ENCODE measurements at places on chromosomes 12 and 14.

GRCh38 chr12:114384739-114385138 lies 21.2 kb downstream of the TBX5 start:
- DNase-seq: no peak

GRCh38 chr14:74619672-74620131 lies 7.7 kb upstream of the LTBP2 start:
- DNase-seq: no peak

- DNase-seq: no peak
Observed at GRCh38 chr14:85915711-85916110, 385.8 kb downstream of the FLRT2 start.

DNA sequence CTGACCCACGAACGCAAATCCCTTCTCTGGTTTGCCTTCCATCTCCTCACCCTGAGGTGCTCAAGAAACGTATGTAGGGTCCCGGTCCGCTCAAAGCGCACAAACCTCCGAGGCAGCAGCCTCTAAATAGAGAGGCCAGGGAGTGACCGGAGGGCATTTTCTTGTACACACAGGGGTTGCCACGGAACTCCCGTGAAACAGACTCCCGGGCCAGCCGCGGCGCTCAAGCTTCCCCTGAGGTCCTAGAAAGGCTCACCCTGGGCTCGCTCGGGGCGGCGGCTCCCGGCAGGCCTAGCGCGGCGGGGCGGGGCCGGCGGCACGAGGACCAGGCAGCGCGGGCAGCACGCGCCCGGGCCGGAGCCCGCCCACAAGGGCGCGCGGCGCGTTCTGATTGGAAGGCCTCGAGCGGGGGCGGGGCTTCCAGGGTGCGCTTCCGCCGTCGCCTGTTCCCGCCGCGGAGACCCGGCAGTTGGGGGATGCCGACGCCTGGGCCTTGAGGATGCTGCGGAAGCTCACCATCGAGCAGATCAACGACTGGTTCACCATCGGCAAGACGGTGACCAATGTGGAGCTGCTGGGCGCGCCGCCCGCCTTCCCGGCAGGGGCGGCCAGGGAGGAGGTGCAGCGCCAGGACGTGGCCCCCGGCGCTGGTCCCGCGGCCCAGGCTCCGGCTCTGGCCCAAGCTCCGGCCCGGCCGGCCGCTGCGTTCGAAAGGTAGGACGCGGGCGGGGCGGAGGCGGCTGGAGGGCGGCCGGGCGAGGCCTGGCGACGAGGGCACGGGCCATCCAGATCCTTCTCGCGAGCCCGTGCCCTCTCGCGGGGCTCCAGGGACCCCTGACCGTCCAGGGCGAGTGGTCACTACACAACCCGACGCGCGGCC lies at the start of gene TDRD9:
TSS of gene TDRD9 (plus strand) at position 446 of the 880 bp plus-strand sequence. CDS start at position 500, 54 bp downstream.
- no peak for DNase-seq

DNA sequence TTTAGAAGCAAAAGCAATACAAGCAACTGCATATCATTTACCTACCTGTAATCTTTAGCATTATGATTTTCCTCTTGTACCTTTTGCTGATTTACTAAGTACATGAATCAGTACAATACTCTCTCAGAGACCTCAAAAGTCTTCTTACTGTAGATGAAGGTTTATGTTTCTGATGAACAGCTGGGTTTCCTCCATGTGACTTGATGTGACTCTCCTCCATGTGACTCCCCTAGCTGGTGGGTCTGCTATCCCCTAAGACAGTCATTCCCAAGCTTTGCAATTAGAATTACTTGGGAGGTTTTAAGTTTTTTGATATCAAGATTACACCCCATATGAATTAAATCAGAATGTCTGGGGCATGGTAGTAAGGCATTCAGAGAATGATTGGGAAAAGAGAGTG lies 32.0 kb upstream of the ABCC9 start:
- DNase-seq: no peak

- no peak for DNase-seq
Observed at GRCh38 chr14:34498684-34499412, 36.8 kb upstream of the SPTSSA start.

DNA sequence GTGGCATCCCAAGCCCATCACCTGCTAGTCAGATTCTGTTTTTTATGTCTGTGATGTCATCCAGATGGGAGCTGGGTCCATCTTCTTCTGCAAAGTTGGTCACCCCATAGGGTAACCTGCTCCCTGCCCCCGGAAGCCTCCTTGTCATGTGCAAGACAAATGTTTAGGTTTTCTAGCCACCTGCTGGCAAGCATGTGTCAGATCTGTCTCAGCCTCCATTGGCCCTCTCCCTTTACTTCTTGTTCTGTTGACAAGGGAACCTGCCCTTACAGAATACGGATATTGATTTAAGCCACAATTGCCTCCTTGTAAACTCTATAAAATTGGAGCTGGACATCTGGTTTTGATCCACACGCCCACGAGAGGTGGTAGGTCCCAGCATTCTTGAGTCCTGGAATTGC lies 7.5 kb downstream of the NTF3 start:
- no peak for DNase-seq

- no peak for DNase-seq
Observed at GRCh38 chr12:38137716-38138115, 178.9 kb upstream of the ALG10B start.

DNA sequence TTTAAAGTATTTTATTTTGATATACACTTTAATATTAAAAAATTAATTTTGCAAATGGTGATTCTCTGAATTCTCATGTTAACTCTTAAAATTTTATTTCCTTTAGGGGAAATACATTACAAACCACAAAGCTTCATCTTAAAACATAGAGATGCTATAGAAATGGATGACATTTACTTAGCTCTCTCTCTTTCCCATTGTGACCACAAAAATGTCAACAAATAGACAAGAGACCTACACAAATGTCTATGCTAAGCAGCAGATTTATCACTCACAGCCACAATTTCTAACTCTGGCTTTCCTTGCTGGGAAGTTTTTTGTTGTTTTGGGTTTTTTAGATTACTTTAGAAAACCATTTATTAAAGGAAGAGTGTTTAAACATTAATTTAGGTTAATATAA lies 19.9 kb upstream of the PHC1 start:
- DNase-seq: no peak

DNA sequence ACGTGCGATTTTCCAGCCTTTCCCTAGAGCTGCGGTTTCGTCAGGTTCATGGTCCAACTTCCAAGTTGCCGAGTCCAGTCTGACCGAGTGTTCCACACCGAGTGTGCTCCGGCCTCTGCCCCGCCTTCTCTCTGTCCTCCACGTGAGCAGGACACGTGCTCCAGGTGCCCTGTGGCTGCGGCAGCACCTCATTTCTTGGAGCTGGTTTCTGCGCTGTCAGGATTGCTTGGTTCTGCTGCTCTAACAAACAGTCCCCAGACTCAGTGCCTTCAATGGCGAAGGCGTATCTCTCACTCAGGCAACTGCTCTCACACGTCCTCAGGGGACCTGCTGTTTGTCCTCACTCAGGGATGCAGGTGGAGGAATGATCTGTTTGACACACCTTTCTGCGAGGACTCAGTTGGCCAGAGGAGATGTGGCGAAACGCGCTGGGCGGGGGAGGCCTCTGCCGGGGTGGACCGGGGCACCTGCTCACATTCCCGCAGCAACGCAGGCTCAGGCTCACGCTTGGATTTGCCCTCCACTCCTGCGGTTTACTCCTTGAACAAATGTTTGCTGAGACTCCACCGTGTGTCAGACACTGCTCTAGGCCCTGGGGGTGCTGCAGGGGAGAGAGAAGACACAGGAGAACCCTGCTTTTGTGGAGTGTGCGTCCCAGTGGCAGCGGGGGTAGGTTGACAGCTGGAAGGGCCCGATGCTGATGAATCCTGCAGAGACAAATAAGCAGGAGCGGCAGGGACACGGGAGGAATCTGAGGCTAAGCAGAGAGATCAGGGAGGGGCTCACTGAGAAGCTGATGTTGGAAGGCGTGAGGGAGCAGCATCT lies 63.4 kb upstream of the FBRSL1 start:
- DNase-seq: no peak

DNA sequence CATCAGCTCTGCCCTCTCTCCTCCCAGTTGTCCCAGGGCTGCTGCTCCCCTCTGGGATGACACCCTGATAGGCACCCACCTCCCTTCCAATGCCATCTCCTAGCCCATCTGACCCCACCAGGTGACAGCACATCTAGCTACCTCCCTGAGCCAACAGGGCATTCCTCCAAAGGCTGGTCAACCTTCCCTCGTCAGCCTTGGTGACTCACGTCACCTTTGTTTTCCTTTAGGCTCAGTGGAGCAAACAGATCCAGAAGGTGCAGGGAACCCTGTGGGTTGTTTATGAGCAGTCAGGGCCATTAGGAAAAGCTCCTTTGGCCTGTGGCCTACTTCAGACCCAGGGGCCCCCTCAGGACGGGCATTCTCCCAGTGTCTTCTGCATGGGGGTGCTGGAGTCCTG lies 32.4 kb downstream of the PIGH start:
- no peak for DNase-seq

- DNase-seq: no peak
Observed at GRCh38 chr12:65392491-65392890, 114.0 kb downstream of the MSRB3 start.

- no peak for DNase-seq
Observed at GRCh38 chr12:67268335-67268895, 743 bp upstream of the CAND1 start.

- no peak for DNase-seq
Observed at GRCh38 chr12:25320123-25321006, 69.6 kb upstream of the KRAS start.

GRCh38 chr14:102206918-102207317 lies 67.2 kb downstream of the WDR20 start:
- no peak for DNase-seq

GRCh38 chr14:53696217-53696965 lies 260.2 kb downstream of the BMP4 start:
- no peak for DNase-seq

GRCh38 chr12:50927766-50928224 lies 24.5 kb upstream of the HIGD1C start:
- no peak for DNase-seq

GRCh38 chr12:108297895-108298760 lies 41.0 kb downstream of the CMKLR1 start:
- no peak for DNase-seq

- DNase-seq: no peak
Observed at GRCh38 chr12:32265951-32266350, 133.4 kb upstream of the FGD4 start.

- DNase-seq: no peak
Observed at GRCh38 chr12:124406043-124406442, 111.2 kb downstream of the RFLNA start.

- DNase-seq: no peak
Observed at GRCh38 chr14:54207075-54207474, 189.7 kb upstream of the CDKN3 start.

DNA sequence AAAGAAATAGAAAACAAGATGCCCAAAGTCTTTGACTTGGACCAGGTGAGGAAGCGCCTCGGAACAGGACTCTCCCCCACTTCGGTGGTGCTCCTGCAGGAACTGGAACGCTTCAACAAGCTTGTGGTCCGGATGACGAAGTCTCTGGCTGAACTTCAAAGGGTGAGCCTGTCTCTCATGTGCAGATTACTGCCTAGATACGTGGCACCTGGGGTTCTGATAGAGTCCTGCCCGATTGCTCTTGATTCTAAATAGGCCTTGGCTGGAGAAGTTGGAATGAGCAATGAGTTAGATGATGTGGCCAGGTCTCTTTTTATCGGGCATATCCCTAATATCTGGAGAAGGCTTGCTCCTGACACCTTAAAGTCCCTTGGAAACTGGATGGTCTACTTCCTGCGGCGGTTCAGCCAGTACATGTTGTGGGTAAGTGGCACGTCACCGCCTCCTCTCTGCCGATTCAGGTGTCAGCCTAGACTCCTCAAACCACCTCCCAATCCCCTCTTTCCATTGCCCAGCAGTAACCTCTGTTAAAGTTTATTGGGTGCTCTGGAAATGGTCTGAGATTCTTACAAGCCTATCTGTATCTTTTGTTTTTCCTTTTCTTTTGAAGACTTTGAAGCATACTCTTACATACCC lies 40.8 kb downstream of the CCDC92 start:
- no peak for DNase-seq

DNA sequence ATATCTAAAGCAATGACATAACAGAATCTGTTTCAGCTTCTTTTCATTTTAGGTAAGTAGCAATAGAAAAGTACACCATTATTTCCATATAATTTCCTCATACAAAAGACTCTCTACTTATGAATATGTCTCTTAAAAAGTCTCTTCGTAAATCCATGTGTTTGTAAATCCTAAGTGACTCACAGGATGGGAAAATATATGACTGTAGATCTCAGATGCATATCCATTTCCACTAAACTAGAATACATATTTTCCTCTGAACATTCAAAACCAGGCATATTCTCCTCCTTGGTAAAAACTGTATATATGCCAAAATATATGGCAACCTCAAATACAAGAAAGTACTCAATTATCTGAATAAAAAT lies 93.6 kb downstream of the TXNDC16 start:
- DNase-seq: no peak

DNA sequence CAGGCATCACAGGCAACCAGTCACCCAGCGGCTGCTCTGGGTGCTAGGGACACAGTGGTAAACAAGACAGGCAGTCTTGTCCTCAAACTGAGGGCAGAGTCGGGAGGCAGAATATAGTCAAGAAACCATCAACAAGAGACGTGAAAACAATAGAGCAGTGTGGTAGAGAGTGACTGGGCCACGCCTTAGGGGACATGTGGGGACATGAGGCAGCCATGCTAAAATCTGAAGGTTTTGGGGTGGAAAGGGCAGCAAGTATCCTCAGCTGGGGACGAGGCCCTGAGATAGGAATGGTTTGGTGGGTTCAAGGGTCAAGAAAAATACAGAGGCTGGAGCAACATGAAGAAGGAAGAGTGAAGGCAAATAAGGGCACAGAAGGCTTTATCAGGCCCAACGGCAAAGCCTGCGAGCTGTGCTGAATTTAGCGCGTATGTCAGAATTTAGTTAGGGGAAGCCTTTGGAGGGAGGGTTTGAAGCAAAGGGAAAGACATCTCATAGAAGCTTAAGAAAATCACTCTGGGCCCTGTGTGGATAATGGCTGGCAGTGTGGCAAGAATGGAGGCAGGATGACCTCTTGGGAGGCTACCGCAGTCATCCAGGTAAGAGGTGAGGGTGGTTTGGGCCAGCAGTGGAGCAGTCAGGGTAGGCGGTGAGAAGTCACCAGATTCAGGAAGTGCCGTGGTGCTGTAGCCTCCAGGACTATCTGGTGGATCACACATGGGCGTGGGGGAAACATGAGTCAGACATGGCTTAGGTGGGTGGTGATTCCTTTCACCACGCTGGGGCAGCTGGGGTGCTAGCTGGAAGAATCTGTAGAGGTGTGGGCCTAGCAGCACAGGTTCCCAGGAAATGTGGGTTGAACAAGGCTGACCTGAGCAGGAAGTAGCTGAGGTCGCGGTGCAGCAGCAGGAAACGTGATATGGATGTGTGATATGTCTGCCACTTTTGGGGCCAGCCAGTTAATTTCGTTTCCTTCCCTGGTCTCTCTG lies 3.0 kb downstream of the EVL start:
- DNase-seq: no peak

DNA sequence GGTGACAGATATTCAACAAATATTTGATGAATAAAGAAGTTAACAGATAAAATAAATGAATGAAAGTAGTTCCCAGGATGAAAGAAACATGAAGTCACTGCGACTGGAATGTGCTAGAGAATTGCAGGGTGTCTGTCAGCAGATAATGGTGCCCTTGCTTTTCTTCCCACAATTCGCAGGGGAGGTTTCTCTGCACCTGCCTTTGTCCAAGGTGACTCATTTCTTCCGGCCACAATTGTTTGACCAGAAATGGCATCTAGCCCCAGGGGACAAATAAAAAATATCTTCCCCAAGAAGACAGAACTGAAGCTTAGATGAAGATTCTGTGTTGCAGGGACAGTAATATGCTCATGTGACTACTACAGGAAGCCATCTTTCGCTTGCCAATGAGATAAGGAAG lies 316.1 kb upstream of the TBX3 start:
- peak; percentile 39 for DNase-seq

GRCh38 chr12:71727958-71728357 lies 26.7 kb upstream of the RAB21 start:
- DNase-seq: no peak

Data from Panc1 (cell line).